ENCODE measurements at places on chromosomes 5 and 9.

DNA sequence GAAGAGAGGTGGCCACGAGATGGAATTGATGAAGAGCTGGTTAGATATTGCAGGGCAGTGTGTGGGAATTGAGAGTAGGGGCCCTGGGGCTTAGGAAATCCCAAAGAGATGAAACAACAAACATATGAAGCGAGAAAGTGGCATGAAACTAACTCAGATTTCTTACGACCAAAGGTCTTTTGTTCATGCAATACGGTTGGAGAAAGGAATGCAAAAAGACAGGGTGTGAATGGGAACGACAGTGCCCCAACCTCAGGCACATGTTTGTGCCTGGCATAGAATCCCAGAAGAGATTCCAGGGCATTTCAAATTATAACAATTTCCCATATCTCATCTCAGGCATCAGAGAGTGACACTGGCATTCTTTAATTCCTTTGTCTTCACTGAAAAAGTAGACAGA is 199.2 kb downstream of the ACTL7B start:
- DNase-seq: no peak

GRCh38 chr5:142981475-142981874 is 211.3 kb downstream of the ARHGAP26 start:
- no peak for DNase-seq

- DNase-seq: no peak
These were observed 115.8 kb downstream of the DAB2IP start for GRCh38 chr9:121767171-121767769.

DNA sequence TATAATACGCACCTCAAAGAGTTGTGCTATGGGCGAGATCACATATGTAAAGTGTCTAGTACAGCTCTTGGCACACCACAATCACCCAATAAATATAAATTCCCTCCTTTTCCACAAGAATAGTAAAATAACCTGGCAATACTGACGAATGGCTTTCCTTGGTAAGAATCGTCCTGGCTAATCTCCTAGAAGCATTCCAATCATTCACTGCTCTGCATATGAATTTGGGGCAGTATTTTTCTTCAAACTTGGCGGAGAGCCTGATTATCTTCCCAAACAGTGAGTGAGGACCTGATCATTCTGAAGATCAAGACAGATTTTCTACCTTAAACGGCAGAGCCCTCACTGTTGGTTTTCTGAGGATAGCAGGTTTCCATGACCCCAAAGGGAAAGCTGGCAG is 96.0 kb downstream of the TMEM215 start:
- no peak for DNase-seq

GRCh38 chr5:172370648-172371545 is 83.4 kb downstream of the SH3PXD2B start:
- no peak for DNase-seq
